ENCODE measurements at places on chromosomes 4 and X.

- no peak for DNase-seq
These were observed 68.1 kb downstream of the MTMR1 start for GRCh38 chrX:150761176-150761818.

DNA sequence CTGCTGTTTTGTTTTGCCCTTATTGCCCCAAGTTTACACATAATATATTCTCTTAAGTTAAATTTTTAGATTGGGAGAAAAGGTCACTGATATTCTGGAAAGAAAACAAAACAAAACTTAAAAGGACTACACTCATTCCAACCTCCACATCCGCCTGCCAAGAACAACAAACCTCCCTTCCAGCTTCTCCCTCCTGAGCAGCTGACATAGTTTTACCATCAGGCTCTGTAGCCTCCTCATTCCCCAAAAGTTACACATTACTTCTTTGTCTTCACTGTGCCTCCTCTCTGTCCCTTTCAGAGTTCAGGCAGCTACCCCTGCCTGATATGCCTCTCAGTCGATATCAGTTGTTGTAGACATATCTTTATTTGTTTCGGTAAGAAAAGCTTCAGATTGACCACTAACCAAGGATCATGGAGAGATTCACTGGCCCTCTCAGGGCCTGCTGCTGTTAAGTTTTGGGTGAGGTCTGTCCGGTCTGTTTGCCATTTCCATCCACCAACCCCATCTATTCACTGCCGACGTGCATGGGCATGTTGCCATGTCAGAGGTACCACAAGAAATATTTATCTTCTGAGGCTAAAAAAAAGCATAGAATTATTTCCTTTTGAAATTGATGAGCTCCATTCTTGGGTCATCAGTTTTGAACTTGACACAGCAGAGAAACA lies 164.1 kb downstream of the GASK1B start:
- DNase-seq, result no peak

GRCh38 chr4:15926486-15926885 lies 12.1 kb downstream of the FGFBP1 start:
- DNase-seq, result no peak

- no peak for DNase-seq
These were observed 104.8 kb upstream of the CXCL13 start for GRCh38 chr4:77500801-77501200.

DNA sequence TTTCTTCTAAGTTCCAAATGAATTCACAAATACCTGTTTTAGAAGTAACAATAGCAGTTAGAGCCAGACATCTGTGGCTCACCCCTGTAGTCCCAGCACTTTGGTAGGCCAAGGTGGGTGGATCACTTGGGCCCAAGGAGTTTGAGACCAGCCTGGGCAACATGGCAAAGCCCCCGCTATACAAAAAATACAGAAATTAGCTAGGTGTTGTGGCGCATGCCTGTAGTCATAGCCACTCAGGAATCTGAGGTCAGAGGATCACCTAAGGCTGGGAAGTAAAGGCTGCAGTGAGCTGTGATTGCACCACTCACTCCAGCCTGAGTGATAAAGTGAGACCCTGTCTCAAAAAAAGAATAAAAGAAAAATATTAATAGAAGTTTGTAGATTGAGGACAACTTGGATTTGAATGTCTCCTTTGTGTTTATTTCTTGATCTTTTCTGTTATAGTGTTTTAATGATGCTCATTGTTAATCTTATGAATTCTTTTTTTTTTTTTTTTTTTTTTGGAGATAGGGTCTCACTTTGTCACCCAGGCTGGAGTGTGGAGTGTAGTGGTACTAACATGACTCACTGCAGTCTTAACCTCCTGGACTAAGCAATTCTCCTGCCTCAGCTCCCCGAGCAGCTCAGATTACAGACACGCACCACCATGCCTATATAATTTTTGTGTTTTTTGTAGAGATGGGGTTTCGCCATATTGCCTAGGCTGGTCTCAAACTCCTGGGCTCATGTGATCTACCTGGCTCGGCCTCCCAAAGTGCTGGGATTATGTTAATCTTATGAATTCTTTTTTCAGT lies 30.7 kb upstream of the RAPGEF2 start:
- no peak for DNase-seq

GRCh38 chrX:120797188-120797851 lies 78.3 kb downstream of the CT47B1 start:
- no peak for DNase-seq

GRCh38 chrX:50183891-50184290 lies 16.9 kb downstream of the AKAP4 start:
- DNase-seq, result no peak

GRCh38 chrX:19065535-19065934 lies 56.7 kb downstream of the ADGRG2 start:
- DNase-seq, result no peak

DNA sequence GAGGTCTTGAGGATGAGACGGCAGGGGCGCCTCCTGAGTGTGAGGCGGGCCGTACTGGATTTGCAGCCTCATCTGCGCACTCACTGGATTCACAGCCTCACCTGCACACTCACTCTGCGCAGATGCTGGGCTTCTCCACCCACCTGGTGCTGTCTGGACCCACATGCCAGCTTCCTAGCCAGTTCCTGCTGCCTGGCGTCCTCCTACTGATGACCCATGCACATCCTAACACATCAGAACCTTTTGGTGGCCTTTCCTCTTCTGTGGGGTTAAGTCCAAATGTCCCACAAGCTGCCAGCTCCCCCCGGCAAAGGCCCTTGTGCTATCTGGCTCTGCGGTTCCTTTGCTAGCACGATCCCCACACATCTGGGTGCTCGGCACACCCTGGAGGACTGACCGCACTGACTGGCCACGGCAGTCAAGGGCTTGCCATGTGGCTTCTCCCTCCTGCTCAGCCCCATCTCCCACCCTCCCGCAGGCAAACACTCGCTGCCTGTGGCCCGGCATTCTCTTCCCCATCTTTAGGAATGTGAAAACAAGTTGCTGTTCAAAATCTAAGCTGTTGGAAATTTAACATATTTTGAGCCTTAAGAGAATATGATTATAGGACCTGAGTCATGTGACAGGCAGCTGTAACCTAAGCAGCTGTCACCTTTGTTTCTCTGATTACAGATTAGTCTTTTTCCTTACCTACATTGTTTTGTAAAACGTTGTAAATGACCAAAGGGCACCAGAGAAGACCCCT lies 39.4 kb upstream of the AFAP1 start:
- no peak for DNase-seq

DNA sequence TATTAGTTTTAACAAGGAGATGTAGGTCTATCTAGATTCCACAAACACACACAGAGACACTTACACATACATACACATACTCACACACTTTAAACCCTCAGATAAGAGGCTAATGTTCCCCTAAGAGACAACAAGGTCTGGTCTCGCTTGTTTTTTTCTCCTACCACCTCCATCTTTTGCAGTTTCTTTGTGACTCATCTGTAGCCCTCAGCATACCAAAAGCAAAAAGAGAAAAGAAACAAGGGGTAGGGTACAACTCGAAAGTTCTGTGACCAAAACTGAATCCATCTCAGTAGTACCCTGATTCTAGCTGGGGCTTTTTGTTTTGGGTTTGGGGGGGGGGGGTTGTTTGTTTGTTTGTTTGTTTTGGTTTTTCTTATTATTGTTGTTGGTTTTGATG lies 12.2 kb upstream of the EXOSC9 start:
- no peak for DNase-seq

GRCh38 chr4:152949930-152950329 lies 13.8 kb downstream of the FHDC1 start:
- DNase-seq, result no peak

DNA sequence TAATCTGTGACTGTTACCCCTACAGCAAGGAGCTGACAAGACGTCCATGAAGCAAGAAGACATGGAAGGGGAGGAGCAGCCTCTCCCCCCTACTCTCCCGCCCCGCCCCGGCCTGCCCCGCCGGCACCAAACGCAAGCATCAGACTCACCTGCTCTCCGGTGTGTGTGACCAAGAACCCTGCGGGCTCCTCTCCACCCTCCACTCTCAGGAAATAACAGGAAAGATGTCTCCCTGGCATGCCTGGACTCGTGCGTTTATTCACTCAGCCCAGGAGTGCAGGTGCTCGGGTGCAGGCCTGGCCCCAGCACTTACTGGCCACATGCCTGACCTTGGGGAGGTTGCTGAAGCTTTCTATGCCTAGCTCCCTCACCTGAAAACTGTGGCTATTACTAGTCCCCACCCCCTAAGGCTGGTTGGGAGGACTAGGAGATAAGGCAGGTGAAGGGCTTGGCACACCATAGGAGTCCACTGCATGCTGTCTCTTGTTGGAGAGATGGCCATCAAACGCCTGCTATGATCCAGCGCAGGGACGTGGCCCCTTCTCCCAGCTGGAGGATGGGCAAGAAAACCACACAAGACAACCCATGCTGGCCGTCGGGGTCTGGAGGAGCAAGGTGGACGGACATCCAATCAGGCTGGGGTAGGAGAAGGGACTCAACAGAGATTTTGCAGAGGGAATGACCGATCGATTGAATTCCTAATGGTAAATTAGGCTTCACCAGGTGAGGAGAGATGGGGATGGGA lies 34.9 kb upstream of the CLDN24 start:
- DNase-seq, result no peak

- DNase-seq, result peak; percentile 2
These were observed 219.0 kb downstream of the TLL1 start for GRCh38 chr4:166091912-166092510.

- DNase-seq, result no peak
These were observed 245.8 kb upstream of the DIAPH2 start for GRCh38 chrX:96438803-96439202.

DNA sequence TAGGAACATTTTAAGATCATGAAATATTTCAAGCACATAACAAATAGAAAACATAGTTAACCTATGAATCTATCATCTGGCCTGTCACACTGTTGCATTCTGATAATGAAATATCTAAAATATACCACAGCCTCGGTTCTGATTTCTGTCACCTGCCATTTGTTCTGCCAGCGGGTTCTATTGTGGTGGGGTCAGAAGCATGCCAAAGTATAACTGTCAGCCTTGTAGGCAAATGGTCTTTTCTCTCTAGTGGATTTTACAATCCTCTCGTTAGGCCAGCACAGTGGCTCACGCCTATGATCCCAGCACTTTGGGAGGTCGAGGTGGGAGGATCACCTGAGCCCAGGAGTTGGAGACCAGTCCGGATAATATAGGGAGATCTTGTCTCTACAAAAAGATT lies 47.9 kb downstream of the HTRA3 start:
- no peak for DNase-seq

- no peak for DNase-seq
These were observed 52.2 kb downstream of the SPARCL1 start for GRCh38 chr4:87476934-87477333.

DNA sequence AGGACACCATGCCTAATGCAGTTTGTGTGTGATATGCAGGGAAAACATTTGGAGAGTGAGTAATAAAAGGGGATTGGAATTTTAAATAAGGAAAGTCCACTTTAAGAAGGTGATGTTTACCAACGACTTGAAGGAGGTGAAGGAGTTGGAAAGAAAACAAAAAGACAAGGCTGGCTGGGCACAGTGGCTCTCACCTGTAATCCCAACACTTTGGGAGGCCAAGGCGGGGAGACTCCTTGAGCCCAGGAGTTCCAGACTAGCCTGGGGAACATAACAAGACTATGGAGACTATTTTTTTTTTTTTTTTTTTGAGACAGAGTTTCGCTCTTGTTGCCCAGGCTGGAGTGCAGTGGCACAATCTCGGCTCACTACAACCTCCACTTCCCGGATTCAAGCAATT lies 11.0 kb downstream of the NDUFB11 start:
- no peak for DNase-seq

Data from GM06990 (cell line).